Vagina (tissue), 2 donors: ENCODE measurements at places on chromosomes 2 and 18. TPM values are rescaled to one million over a fixed set of nuclear protein-coding genes. Genes with fewer than 3 reads are reported as not detected.

GRCh38 chr2:18519914-18520450 is 40.5 kb downstream of the RDH14 start:
- H3K4me1 ChIP-seq: peaks cover 25% of the 10 kb centered on the region
- H3K4me3 ChIP-seq: no peak overlapping the region
- H3K27ac ChIP-seq: peak overlapping the region; percentile 67

- no peaks in the 10 kb centered on the region for H3K27me3 ChIP-seq
- no peak overlapping the region for H3K27ac ChIP-seq
- peaks cover 27% of the 10 kb centered on the region for H3K4me1 ChIP-seq
- DNase-seq: no peak
- no peaks in the 10 kb centered on the region for H3K36me3 ChIP-seq
- H3K4me3 ChIP-seq: no peak overlapping the region
Measured at GRCh38 chr2:207289295-207290018, 123.7 kb upstream of the KLF7 start.

SLC16A14 gene
- total RNA-seq: 9.8 TPM

ZNF638 gene
- total RNA-seq: 139 TPM

DNA sequence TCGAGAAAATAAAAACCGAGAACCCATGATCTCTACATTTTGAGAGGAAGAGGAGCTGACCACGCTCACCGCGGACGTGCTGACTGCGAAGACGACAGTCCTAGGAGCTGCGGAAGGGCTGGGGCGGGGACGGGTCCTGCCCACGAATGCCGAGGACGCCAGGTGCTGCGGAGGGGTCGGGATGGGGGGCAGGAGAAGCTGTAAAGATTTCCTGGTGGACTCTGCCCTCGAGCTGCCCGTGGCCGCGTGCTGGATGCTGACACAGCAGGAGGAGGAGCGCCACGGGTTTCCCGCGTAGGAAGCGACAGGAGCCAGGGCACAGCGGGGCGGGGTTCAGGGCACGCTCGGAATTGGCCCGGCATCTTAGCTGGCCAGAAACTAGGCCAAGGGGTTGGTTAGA is 22.2 kb downstream of the ZSCAN30 start:
- H3K36me3 ChIP-seq: peaks cover 6% of the 10 kb centered on the region
- DNase-seq: no peak
- H3K27me3 ChIP-seq: no peaks in the 10 kb centered on the region
- peaks cover 12% of the 10 kb centered on the region for H3K4me1 ChIP-seq
- peak overlapping the region; percentile 64 for H3K4me3 ChIP-seq

GALNT14 gene
- total RNA-seq: 1.7 TPM

DNA sequence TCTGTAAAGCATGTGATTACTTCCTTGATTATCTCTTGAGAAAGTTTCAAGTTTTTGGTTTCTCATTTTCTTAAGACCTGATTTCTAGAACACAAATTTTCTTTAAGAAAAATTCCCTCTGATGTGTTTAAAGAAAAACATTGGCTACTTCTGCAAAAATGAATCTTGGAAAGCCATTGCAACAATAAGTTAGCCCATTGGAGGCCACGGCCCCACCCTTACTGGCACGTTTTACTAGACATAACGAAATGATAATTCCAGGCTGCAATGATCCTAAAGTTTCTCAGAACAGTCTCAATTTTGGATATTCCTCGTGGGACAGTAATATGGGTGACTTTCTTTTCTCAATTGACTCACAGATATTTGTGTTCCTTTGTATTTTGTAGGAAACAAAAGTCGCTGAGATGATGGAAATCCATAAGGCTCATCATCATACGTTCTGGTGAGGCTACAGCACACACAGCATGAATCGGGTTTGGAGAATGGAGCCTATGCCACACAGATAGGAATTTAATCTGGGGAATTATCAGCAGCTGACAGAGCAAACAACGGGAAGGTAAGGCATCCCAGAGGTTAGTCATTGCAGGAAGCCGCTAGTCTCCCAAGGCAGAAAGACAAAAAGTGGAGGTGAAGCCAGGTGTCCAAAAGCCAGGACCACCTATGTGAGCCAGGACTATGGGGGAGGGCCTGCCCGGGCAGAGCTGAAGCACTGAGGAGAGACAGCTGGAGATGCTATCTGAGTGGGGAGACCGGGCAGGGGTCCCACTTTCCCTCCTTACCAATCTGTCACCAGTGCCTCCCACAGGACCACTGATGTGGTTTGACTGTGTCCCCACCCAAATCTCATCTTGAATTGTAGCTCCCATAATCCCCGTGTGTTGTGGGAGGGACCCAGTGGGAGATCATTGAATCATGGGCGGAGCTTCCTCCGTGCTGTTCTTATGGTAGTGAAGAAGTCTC is 35.9 kb downstream of the SOWAHC start:
- DNase-seq: no peak
- no peak overlapping the region for H3K27ac ChIP-seq
- H3K27me3 ChIP-seq: no peaks in the 10 kb centered on the region
- H3K4me1 ChIP-seq: peaks cover 6% of the 10 kb centered on the region
- H3K4me3 ChIP-seq: no peak overlapping the region
- no peaks in the 10 kb centered on the region for H3K36me3 ChIP-seq

TMEM247 gene
- not detected for total RNA-seq

- H3K4me1 ChIP-seq: no peaks in the 10 kb centered on the region
- H3K27ac ChIP-seq: no peak overlapping the region
- H3K27me3 ChIP-seq: no peaks in the 10 kb centered on the region
- H3K36me3 ChIP-seq: no peaks in the 10 kb centered on the region
- no peak overlapping the region for H3K4me3 ChIP-seq
- DNase-seq: no peak
Measured at GRCh38 chr2:229489016-229489415, 217.9 kb upstream of the PID1 start.
